ENCODE measurements at places on chromosomes 16 and 17.

DNA sequence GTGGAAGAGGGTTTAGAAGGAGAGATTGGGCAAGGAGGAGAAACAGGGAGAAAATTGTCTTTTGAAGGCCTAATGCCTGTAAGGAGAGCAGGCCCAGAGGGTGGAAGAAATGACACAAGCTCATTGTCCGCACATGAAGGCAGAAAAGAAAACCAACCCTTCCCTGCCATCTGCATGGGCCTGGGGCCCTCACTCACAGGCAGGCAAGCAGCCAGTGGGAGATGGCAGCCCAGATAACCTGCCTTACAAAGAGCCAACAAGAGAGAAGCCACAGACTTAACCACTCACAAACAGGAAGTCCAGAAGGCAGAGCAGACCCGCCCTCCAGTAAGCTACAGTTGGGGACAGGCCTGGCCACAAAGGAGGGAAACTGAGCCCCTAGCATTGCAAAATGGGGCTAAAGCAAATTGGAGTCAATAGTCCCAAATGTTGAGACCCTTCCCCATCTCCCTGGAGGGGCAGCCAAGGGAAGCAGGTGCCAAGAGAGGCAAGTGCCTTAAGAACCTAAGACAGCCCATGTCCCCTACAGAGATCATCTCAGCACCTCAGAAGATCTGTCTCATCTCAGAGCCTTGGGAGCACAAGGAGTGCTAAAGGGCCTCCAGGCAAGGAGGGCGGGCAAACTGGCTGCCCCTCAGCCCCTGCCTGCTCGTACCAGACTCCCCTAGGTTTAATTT lies 7.3 kb upstream of the TSPOAP1 start:
- no peak for DNase-seq

DNA sequence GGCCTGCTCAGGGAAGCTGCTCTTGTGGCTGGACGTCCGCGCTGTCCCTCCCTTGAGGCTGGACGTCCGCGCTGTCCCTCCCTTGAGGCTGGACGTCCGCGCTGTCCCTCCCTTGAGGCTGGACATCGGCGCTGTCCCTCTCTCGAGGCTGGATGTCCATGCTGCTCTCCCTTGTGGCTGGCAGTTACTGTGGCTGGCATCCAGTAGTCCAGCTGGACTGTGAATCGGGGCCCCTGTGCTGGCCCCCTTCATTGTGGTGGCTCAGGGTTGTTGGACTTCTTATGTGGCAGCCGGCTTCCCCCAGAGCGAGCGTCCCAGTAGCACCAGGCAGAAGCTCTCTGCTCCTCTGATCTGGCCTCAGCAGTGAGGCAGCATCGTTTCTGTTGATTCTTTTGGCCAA lies 141.5 kb downstream of the IRF8 start:
- DNase-seq, result no peak

GRCh38 chr17:17719966-17720543 lies 38.8 kb downstream of the RAI1 start:
- no peak for DNase-seq

GRCh38 chr17:74871356-74872076 lies 1.3 kb downstream of the FDXR start:
- DNase-seq, result no peak

DNA sequence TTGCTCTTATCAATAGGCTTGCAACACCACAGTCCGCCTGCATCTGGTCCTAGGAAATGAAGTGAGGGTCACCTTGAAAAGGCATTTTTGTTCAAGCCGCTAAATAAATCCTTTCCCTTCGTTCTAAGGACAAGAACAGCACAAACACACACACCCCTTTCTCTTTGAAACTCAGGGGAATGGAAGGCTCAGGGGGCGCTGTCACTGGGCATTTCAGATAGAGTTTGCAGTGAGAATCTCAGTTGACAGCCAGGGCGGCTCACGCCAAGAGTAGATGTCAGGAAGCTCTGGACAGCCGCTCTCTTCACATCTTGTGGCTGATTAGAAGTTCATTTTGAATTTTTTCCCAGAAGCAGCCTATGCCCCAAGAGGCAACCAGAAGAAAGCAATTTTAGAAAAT lies 39.8 kb downstream of the ABAT start:
- DNase-seq, result no peak

DNA sequence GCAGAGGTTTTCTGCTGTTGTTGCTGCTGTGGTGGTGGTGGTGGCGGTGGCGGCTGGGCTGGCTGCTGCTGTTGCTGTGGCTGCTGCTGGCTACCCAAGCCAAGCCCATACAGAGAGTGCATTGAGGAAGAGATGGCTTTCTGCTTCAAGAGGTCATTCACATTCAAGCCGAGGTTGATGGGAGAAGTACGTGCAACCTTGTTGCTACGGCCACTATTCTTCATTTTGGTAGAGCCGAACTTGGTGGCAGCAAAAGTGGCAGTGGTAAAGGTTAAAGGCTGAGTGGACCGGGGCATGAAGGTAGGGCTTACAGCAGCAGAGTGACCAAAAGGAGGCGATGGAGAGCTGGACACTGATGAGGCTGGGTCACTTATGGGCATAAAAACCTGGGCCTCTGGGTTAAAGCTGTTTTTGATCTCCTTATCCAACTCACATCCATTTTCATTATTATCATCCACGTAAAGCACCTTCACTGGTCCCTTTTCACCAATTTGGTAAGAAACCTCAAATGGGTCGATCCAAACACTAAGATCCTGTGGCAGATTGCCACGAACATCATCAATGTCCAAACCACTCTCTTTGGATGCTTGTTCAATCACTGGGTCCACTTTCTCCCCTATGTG lies 2.8 kb downstream of the TOB1 start:
- peak; percentile 81 for DNase-seq

DNA sequence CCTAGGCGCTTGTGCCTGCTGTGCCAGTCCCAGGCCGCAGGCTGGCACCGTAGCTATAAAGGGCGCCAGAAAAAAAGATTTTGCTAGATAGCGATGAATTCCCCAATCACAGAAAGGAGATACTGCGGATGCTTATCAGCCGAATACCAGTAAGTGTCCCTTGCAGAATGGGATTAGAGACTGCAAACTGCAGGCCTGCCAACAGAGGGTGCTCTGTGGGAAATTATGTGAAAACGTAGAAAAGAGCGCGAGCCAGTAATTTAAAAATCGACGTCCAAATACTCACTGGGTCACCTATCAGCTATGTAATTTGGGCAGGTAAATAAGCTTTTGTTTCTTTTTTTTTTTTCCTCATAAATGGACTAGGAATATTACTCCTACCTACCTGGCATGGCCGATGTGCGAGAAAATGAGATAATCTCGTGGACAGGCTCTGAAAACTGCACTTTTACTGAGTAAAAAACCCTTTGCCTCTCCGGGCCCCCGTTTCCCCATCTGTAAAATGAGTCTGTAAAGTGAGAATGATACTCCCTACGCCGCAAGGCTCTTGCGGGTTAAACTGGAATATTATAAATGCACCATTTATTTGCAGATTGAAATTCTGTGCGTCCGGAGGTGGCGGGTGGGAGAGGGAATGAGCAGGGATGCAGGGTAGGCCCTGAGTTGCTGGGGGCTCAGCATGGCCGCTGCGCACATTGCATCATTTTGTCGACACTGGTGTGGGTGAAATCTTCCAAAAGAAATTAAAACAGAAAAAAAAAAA lies 1.2 kb upstream of the COG1 start:
- DNase-seq, result peak; percentile 84

- DNase-seq, result no peak
Measured at GRCh38 chr16:52528393-52529065, 18.4 kb downstream of the TOX3 start.

GRCh38 chr16:29818082-29818481 lies 2.1 kb downstream of the PAGR1 start:
- DNase-seq, result no peak

DNA sequence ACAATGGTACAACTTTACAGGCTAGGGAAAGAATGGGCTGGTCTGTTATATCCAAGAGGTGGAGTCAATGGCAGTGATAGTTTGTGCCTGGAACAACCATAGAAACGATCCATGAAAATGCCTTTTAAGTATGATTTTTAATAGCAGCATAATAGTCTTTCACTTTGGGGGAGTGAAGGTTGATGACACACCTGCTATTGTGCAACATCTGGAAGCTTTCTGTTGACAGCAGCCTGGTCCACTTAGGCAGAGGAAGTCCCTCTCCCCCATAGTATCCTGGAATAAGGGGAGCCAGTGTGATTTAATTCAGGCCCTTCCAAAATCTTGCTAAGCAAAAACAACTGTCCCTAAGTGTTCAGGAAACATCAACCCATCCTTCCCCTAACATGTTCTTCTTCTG lies 56.3 kb upstream of the HS3ST4 start:
- no peak for DNase-seq

GRCh38 chr17:50171371-50172071 lies 5.7 kb downstream of the SGCA start:
- no peak for DNase-seq

DNA sequence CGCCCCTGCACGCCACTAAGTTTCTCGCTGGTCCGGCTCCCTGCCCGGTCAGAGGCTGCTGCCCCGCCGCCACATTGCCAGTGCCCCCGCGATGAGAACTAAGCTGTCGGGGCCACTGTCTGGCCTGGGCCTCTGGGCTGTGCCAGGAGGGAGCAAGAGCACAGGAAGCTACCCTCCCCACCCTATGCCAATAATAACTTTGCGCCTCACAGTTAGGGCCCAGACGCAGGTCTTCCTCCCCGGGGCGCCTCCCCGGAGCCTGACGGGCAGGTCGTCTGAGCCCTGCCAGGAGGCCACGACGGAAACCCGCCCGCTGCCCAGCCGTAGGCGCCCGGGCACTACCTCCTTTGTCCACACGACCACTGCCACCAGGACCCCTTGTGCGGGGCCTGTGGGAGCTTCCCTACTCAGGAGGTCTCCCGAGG lies 1.5 kb downstream of the ZFPM1 start:
- DNase-seq, result no peak

DNA sequence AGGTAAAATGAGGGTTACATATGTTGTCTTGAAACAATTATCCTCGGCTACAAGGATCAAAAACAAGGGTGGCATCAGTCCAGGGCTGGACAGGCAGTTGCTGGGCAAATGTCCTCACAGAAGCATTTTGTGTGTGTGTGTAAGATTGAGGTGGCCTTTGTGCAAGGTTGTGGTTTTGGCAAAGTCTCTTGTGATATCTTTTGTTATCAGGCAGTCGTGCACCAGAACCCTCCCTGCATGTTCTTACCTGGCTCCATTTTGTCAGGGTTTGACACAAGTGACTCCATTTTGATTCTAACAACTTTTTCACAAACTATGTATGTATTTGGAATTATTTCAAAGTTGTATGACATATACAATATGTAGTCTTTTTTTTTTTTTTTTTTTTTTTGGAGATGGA lies 20.0 kb downstream of the CHAD start:
- DNase-seq, result no peak

GRCh38 chr17:75091855-75092327 lies 4.1 kb downstream of the SLC16A5 start:
- DNase-seq, result no peak

DNA sequence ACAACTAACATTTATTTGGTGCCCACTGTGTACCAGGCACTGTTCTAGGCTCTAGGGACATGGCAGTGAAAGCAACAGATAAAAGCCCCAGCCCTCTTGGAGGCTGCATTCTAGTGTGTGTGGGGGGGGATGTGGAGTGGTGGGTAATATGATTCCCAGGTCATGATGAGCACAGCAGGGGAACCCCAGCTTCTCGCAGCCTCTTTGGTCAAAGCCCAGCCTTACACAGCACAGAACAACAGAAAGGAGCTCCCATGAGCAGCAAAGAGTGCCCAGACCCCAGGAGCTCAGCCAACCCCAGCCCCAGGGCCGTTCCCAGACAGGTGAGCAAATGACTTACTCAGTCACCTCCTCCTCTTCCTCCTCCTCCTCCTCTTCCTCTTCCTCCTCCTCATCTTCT lies 21.9 kb downstream of the CNGB1 start:
- DNase-seq, result no peak

DNA sequence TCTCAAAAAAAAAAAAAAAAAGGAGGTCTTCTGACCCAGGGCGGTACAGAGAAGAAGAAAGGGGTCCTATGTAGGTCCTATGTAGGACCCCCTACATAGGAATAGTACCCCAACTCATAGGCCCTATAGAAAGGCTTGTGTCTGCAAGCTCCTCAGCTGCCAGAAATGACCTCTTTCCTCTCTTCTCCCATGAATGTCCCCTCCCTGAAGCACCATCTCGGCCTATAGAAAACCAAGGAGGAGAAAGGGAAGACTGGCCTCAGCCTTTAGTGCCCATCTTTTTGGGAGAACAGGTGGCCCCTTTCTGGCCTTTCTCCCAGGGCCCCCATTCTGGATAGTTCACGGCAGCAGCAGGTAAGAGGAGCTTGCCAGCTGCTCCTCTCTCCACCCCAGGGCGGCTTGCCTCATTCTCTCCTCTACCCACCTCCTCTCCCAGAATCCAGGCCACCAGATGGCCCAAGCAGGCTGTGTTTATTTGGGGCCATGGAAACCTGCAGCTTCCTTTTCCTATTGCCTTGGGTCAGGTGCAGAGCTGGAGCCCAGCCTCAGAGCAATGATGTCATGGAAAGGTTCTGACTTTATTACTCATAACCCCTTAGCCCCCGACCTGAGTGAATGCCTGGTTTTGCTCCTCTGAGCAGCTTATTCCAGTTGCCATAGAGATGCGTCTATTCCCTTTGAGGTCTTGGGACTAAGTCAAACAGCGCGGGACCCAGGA lies 1.6 kb upstream of the MRPL58 start:
- no peak for DNase-seq

DNA sequence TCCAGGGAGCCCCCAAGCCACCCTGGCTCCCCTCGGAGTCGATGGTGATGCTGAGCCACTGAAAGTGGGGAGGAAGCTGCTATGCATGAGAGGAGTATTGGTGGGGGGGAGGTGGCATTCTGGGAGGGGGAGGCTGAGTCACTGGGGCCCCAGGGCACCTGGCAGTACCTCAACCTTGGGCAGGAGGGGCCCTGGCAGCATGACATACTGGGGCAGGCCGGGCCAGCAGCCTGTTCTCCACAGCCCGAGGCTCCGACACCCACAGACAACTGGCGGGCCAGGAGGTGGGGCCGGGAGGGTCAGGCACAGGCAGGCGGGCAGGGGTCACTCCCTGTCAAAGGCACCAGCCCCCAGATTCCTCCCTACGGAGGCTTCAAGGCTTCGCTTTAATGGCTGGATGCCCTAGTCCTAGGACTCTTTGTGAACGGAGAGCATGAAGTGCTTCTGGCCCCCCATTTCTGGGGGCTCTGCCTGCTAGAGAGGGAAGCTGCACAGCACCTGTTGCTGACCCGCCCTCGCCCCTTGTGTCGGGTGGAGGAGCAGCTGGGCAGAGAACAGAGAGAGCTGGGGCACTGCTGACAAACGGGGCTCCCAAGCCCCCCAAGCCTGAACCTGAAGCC lies 928 bp downstream of the CASKIN2 start:
- DNase-seq, result no peak

- no peak for DNase-seq
Measured at GRCh38 chr17:15510361-15510760, 42.9 kb upstream of the CDRT4 start.

GRCh38 chr17:13728781-13729180 lies 127.1 kb upstream of the HS3ST3A1 start:
- no peak for DNase-seq

DNA sequence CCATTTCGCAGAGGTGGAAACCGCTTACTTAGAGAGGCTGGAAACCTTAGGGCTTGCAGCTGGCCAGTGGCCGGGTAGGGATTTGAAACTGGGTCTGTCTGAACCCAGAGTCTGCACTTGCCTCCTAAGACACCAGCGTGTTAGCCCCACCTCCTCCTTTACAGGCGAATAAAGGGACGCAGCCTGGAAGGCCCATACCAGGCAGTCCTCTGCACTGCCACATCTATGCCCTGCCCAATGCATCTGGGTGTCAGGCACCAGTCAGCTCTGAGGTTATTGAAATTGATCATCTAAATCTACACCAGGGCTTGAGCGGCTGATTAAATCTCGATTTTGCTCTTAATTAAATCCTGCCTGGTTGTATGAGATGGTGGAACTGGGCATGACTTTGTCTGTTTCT lies 19.9 kb upstream of the NAGS start:
- DNase-seq, result no peak
